ENCODE measurements at places on chromosomes 7 and 10.

- peak; percentile 43 for DNase-seq
These were observed 22.8 kb downstream of the RGR start for GRCh38 chr10:84267503-84268126.

DNA sequence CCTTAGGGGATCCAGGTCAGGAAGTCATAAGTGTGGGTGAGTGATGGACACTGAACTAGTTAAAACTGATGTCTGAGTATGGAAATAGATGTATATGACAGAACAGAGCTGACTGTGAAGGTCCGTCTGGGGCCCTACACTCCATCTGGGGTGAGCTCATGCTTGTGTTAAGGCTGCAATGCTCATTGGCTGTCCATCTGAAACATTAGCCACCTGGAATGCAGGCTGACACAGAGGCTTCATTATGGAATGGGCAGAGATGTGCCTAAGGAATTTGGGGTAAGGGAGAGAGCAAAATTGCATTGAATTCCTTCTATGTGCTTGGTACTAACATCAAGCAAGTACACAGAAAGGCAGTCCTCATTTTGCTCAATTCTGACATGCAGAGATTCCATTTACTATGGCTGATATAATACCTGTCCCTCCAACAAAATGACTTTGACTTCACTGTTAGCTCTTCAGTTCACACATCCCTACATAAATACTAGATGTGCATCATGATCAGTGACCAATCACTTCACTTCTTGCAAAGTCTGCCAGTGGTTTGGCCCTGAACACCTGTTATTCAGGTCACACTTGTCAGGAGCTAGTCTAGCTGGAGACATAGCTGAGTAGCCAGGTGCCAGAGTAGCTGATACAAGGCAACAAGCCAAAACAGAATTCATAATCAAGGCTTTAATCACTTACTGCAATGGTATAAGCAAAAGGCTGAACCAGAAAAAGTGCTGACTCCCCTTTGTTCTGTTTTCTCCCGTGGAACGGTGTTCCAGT lies 128.9 kb upstream of the VWC2 start:
- no peak for DNase-seq

GRCh38 chr10:126130271-126130710 lies 233.9 kb downstream of the FANK1 start:
- no peak for DNase-seq

- DNase-seq = peak; percentile 53
These were observed 13.1 kb upstream of the ZMIZ2 start for GRCh38 chr7:44735403-44736165.

DNA sequence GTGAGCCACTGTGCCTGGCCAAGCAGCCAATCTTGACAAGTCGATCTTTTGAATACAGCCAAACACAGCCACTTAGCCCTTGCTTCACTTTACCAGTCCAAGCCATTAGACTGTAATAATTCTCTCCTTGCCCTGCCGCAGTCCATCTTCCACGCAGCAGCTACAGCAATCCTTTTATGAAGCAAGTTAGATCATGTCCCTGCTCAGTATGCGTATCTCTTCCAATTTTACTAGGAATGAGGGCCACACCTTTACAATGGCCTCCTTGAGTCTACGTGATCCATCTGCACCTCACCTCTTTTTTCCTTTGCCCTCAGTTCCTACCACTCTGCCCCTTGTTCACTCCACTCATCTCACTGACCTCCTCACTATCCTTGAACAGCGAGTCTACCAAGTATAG lies 22.2 kb downstream of the GSAP start:
- no peak for DNase-seq

DNA sequence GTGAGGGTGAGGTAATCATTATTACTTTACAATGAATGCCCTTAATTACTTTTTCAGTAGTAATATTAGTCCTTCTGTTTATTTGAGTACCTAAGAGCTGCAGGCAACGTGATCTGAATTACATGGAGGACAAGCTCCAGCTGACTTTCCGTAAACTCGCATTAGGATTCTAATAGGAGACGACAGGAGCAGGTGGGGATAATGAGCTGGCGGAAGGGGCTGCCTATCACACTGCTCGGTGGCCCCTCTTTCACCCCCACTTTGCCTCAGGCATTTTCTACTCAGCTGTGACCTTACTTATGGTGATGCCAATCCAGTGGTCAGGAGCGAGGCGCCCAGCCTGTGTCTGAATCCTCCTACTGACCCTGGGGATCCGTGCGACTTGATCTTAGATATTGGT lies at the start of gene C7orf33:
C7orf33 (plus strand) TSS at position 296 of the 400 bp plus-strand sequence. CDS start 160 bp downstream, outside the sequence.
- no peak for DNase-seq

DNA sequence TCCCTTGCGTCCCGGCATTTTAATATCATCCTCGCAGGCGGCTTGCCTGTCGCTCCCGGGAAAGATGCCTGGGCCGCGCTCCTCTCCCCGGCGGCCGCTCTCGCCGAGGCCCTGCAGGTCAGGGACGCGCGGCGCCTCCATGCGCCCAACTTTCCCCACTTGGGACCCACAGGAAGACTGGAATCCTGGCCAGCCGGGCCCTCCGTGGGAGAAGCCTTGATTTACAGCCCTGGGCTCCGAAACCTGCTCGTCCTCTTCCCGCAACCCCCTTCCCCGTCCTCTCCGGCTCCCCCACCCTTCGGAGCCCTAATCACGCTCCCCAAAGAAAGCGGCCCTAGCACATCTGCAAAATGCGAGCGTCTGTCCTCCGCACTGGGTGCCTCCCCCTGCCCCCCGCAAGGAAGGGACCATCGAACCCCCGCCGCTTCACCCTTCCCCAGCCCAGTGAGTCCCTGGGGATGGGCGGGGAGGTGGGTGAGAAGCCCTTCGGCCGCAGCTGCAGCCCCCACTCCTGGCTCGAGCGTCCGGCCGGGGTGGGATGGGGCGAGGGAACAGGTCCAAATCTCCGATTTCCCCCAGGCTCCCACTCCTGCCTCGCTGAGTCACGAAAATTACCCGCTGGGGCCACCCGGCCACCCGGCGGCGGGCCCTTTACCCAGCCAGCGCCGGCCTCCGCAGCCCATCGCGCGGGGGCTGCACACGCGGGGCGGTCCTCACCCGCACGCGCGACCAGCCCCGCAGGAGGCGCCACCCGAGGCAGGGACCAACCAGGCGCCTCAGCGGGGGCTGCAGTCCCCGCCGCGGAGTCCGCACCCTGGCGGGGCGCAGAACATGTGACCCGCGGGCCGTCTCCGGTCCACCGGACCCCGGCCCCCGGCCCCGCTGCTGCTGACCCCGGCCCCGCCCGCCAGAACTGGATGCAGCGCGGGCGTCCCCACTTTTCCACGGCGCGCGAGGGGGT lies 695 bp downstream of the HSPA12A start:
- DNase-seq = no peak

DNA sequence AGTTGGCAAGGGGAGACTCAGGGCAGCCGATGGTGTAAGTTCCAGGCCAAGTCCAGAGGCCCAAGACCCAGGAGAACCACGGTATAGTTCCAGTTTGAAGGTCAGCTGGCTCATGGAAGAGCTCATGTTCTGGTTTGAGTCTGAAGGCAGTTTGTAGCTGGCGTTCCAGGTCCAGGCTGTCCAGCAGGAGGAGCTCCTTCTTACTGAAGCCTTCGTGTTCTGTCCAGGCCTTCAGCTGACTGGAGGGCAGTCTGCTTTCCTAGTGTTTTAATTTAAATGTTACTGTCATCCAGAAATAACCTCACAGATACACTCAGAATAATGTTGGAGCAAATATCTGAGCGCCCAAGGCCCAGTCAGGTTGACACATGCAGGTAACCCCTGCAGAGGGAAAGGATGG lies 4.2 kb downstream of the SUN1 start:
- no peak for DNase-seq

DNA sequence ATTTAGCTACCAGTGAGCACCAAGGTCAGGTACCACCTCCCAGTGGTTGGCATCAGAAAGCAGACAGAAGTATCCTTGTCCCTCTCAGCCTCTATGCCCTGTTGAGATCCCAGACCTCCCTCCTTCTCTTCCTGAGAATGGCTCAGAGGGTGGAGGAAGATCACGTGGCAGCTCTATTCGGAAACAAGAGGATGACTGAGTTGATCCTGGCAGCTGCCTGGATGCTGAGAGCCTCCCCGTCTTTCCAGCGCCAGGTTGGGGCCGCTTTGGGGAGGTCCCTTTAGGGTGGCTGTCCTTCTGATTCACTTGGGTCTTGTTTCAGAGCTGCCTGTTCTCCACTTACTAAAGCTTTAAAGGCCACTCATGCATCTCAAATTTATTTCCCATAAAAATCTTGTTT lies 36.9 kb upstream of the NPFFR1 start:
- no peak for DNase-seq

GRCh38 chr10:16909961-16910792 lies 93.0 kb upstream of the RSU1 start:
- DNase-seq = no peak

- no peak for DNase-seq
These were observed 73.9 kb upstream of the PDGFA start for GRCh38 chr7:593324-594115.

- DNase-seq = no peak
These were observed 13.4 kb upstream of the WDFY4 start for GRCh38 chr10:48670978-48671913.

- DNase-seq = peak; percentile 6
These were observed 1.5 kb downstream of the NOC3L start for GRCh38 chr10:94361171-94361794.

DNA sequence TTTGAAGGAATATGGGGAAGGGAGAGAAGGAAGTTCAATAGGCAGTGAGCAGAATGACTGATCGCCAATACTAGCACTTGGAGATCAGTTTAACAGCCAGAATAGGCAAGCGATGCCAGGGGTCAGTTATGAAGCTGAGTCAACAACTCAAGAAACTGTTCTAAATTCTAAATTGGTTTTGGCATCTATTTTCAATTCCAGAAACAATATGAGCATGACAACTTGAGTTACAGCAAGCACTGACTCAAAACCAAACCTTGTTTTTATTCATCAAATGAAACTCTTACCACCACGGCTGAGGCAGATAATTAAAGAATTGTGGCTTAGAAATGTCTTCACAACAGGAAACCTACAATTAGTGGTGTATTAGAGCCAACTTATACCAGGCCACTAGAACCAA lies 180.5 kb upstream of the ASAH2 start:
- peak; percentile 7 for DNase-seq

DNA sequence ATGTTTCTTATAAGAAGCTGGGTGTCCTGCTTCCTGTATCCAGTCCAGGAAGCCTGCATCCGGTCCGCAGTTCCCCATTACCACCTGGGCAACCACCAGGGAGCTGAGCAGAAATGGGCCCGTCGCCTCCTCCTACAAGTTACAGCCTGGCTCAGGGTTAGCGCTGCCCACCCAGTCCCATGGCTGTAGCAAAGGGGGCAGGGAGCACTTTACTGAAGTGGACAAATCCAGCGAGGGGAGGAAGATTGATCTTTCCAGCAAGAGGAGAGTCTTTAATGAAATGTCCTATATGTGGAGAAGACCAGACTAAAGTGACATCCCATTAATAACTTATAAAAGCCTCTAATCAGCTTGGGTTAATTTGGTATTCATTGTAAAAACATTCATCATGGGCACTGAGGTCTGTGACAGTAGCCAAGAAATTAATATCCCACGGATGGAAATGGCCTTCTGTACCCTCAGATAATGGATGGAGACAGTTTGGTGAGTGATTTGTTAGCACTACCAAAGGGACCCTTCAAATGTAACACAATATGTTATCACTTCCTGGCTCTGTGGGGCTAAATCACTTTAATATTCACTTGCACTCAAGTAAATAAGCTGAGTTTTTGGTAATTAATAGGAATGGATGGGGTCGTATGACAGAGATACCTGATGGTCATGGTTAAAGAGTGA lies 323.4 kb downstream of the PAXIP1 start:
- no peak for DNase-seq

DNA sequence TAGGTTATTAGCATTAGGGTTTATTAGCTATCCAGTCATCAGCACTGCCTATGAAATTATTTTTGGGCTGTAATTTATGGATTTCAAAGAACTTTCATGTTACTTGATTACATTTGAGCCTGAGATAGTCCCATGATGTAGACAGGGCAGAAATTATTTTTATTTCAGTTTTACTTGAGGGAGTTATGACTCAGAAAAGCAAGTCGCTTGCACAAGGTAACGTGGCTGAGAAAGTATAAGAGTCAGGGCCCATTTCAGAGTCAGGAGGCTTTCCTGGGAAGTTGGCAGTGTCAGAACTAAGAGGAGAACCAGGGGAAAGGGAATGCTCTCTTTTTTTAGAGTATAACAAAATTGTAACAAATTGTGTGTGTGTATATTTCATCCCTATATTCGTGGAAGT lies 16.5 kb downstream of the GATA3 start:
- DNase-seq = no peak

- DNase-seq = no peak
These were observed 215.0 kb downstream of the USP6NL start for GRCh38 chr10:11396311-11396955.

DNA sequence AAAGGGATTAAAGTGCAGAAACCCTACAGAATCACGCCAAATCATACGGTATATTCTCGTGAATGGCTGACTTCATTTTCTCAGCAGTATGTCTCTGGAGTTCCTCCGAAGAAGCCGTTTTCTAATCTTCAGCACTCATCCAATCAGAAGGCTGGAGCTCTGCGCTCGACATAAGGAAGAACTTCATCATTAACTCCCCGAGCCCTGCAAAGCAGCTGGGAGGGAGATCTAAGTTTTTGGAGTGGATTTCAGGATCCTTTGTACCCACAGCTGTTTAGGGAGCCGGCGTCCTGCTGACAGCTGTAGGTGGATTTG lies 40.7 kb upstream of the SDK1 start:
- DNase-seq = no peak

DNA sequence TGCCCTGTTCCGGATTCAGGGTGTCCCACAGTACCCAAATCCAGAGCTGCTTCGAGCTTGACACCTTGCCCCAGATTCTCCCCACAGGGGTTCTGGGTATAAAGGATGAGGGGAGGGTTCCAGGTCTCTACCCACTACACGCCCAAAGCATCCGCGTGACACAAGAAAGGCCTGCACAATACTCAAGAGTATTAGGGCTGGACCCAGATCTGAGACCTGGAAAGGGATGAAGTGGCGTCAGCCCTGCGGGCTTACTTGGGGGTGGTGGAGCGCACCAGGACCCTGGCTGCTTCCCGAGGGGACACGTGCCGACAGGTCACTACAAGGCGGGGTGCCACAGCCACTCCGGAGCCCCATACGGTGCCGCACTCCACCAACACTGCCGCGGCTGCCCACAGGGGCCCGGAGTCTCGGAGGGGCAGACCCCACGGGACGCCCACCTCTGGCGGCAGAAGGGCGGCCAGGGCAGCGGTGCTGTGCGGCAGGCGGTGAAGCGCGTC lies 1.3 kb downstream of the TYSND1 start:
- no peak for DNase-seq

DNA sequence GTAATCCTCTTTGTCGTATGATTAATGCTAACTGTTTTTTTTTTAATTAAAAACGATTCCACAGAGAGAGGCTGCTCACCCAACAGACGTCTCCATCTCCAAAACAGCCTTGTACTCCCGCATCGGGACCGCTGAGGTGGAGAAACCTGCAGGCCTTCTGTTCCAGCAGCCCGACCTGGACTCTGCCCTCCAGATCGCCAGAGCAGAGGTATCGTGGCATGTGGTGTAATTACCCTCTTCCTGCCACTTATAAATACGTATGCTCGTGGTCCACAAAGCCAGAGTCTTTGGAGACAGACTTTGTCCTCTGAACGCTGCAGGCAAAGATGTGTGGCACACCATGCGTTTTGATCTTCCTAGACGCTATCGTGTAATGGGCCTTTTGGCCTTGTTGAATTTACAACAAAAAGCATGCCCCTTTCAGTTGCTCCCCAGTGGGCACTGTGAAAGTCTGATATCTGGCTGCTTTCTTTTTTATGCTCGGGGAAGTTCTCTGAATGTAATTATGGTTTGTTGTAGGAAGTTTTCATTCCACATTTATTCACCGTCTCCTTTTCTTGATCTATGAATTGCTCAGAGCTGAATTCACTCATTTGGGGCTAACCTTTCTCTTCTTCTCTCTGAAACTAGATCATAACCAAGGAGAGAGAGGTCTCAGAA lies 33.6 kb upstream of the BTBD16 start:
- no peak for DNase-seq

GRCh38 chr10:79250259-79250658 lies 97.0 kb upstream of the PPIF start:
- no peak for DNase-seq

All from CD4-positive, alpha-beta T cell treated with Interleukin-6 at 100 ng/mL for 8 hours (primary cell).